GM23338 (cell line): ENCODE measurements at places on chromosomes 2 and 18. TPM values are rescaled to one million over a fixed set of nuclear protein-coding genes. Genes with fewer than 3 reads are reported as not detected.
A peak's percentile ranks its signal among the peaks of the same experiment; 100 is the strongest.

- 0 out of 2 replicates have a peak, but pooled peaks cover 4% of the 10 kb centered on the region for H3K4me1 ChIP-seq
- no peaks in the 10 kb centered on the region for H3K36me3 ChIP-seq
- H3K4me3 ChIP-seq = no peak overlapping the region
- no peak for DNase-seq
- H3K27ac ChIP-seq = no peak overlapping the region
- H3K27me3 ChIP-seq = no peaks in the 10 kb centered on the region
Measured at GRCh38 chr2:134398300-134398699, 144.4 kb downstream of the MGAT5 start.

- H3K4me1 ChIP-seq = peaks cover 43% of the 10 kb centered on the region
- no peaks in the 10 kb centered on the region for H3K36me3 ChIP-seq
- DNase-seq = peak; percentile 91
- H3K4me3 ChIP-seq = peak overlapping the region; percentile 89
- H3K27me3 ChIP-seq = peaks cover 73% of the 10 kb centered on the region
Measured at GRCh38 chr2:65435625-65436168, 3.3 kb upstream of the SPRED2 start.

GRCh38 chr18:63974991-63975390 lies 5.1 kb downstream of the SERPINB8 start:
- no peak overlapping the region for H3K4me3 ChIP-seq
- H3K27ac ChIP-seq = no peak overlapping the region
- no peaks in the 10 kb centered on the region for H3K36me3 ChIP-seq
- peak; percentile 41 for DNase-seq

DNA sequence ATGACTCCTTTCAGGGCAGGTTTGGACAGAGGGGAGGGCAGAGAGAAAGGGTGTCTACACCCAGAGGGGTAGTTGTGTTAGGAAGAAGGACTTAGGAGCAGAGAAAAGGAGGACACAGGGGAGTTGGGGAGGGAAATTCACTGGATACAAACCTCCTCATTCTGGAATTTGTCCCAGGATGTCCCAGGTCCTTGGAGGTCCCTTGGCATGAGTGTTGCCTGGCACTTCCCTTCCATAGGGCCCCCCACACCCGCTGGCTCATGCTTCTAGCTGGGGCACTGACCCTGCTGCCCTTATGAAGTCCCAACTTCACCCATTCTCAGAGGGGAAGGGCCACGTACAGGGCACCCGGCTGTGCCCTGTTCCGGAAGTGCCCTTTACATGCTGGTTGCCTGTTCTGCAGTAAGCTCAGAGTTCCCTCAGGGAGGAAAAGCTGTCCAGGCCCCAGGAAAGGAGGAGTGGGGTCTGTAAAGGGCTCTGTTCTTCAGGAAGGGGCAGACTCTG lies 93.6 kb upstream of the SMAD2 start:
- H3K36me3 ChIP-seq = no peaks in the 10 kb centered on the region
- H3K27ac ChIP-seq = no peak overlapping the region
- no peak overlapping the region for H3K4me3 ChIP-seq
- no peaks in the 10 kb centered on the region for H3K27me3 ChIP-seq

- DNase-seq = no peak
- H3K36me3 ChIP-seq = no peaks in the 10 kb centered on the region; the same call in 1 of the 2 replicates
- H3K27me3 ChIP-seq = no peaks in the 10 kb centered on the region
- no peaks in the 10 kb centered on the region for H3K4me1 ChIP-seq
- no peak overlapping the region for H3K27ac ChIP-seq
- no peak overlapping the region for H3K4me3 ChIP-seq
Measured at GRCh38 chr2:161147856-161148255, 12.4 kb upstream of the TANK start.

- H3K4me3 ChIP-seq = no peak overlapping the region
- no peak for DNase-seq
- no peak overlapping the region for H3K27ac ChIP-seq
- H3K36me3 ChIP-seq = no peaks in the 10 kb centered on the region
Measured at GRCh38 chr2:20381457-20381856, 30.8 kb upstream of the PUM2 start.

DNA sequence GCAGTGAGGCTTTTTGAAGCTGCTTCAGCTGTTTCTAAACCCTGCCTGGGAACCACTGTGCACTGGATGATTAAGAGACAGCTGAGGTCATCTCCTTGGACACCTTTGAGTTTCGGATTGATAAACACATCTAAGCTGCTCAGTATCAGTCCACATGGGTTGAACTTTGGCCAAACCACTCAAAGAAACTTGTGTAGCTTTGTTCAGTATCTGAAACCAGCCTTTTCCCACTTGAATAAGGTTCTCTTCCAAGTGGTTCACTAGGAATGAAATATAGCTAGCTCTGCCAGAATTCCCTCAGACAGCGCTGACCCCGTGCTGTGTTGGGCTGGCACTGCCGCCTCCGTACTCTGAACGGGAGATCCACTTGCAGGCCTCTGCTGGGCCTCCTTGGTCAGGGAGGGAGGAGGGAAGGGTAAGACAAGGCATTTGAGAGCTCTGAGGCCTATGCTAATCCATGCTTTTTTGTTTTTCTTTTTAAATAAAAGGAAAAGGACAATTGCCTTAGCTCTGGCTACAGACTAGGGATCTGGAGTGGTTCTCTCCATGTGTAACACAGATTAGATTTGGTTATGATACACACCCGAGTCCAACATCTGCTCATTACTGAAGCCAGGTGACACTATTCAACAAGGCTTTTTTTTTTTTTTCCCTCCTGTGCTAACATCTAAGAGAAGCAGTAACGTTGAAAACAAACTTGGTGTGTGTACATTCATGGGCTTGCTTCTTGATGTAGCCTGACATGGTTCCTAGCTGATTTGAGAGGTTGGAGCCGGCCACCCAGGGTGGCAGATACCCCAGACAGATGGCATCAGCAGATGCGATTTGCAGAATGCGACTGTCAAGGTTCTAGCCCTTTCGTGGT lies 67.7 kb downstream of the NCK2 start:
- peaks cover 30% of the 10 kb centered on the region for H3K4me1 ChIP-seq
- H3K4me3 ChIP-seq = no peak overlapping the region
- no peaks in the 10 kb centered on the region for H3K27me3 ChIP-seq
- 0 out of 2 replicates have a peak, but pooled peaks cover 4% of the 10 kb centered on the region for H3K36me3 ChIP-seq
- no peak overlapping the region for H3K27ac ChIP-seq

DNA sequence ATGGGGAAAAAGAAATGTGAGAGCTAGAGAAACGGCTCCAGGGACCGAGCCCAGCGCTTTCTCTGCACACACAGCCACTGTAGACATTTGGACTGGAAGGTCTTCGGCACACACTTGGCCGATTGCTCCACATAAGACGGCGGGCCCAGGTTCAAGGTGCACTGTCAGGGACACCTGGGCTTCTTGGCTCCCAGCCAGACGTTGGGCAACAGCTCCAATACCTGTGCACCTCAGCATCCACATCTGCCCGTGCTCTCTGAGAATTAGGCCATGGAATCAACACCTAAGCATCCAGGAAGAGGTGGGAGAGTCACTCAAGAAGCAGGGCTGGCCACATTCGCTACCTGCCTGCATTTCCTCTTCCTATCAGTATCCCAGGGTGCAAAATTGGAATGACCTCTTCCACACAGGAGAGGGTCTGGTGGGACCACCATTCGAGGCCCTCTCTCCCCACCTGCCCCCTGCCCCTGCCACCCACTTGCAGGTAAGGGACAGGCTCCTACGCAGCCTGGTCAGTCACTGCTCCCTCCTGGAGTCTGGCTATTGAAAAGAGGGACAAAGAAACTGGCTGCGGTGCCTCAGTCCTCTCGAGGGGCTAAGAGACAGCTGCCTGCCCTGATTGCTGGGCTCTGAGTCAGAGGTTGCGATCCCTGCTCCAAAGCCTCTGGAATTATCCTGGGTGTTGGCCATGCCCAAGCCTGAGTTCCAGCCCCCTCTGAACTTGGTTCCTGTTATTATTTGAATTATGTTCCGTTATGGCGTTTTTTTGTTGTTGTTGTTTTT lies 40.1 kb upstream of the TAF1B start:
- H3K4me1 ChIP-seq = no peaks in the 10 kb centered on the region
- DNase-seq = no peak
- H3K36me3 ChIP-seq = no peaks in the 10 kb centered on the region
- H3K27me3 ChIP-seq = no peaks in the 10 kb centered on the region
- no peak overlapping the region for H3K4me3 ChIP-seq

GRCh38 chr2:196170606-196171247 lies 651 bp downstream of the STK17B start:
- DNase-seq = peak; percentile 20
- H3K36me3 ChIP-seq = no peaks in the 10 kb centered on the region
- H3K4me1 ChIP-seq = peaks cover 45% of the 10 kb centered on the region
- H3K27ac ChIP-seq = no peak overlapping the region; the same call in 1 of the 2 replicates
- peaks cover 27% of the 10 kb centered on the region for H3K27me3 ChIP-seq

GRCh38 chr18:269480-270095 lies 1.7 kb upstream of the THOC1 start:
- no peak overlapping the region for H3K27ac ChIP-seq
- peak; percentile 36 for DNase-seq
- H3K4me3 ChIP-seq = peak overlapping the region; percentile 93
- H3K36me3 ChIP-seq = peaks cover 6% of the 10 kb centered on the region; the same call in 1 of the 2 replicates
- peaks cover 16% of the 10 kb centered on the region for H3K4me1 ChIP-seq

GRCh38 chr2:26670171-26670570 lies 22.4 kb upstream of the KCNK3 start:
- H3K27me3 ChIP-seq = no peaks in the 10 kb centered on the region
- no peak overlapping the region for H3K4me3 ChIP-seq
- no peaks in the 10 kb centered on the region for H3K36me3 ChIP-seq
- no peak for DNase-seq
- H3K27ac ChIP-seq = no peak overlapping the region

- peaks cover 4% of the 10 kb centered on the region; the same call in 1 of the 2 replicates for H3K36me3 ChIP-seq
- no peak overlapping the region for H3K4me3 ChIP-seq
- H3K27ac ChIP-seq = no peak overlapping the region
- no peaks in the 10 kb centered on the region for H3K27me3 ChIP-seq
- no peak for DNase-seq
Measured at GRCh38 chr2:25623361-25623760, 50.0 kb downstream of the DTNB start.

DNA sequence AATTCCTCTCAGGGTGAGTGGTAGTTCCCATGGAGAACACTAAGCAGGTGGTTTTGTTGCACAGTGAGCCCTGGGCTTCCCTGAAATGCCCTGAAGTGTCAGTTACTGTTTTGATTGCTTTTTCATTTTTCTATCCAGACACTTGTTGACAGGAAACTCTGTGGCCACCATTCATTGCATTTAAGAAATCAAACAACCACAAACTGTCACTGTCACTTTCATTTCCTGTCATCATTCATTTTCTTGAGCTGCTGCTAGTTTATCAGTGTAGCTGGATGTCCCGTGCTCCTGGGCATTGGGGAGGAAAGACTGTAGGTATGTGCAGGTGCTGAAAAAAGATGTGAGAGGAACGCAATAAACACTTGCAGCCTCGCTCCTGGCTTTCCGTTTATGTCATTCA lies 891.6 kb upstream of the ZEB2 start:
- no peaks in the 10 kb centered on the region for H3K4me1 ChIP-seq
- H3K27ac ChIP-seq = no peak overlapping the region
- H3K4me3 ChIP-seq = no peak overlapping the region
- DNase-seq = no peak

GRCh38 chr2:239585422-239585821 lies 184.6 kb upstream of the HDAC4 start:
- no peak overlapping the region for H3K27ac ChIP-seq
- no peaks in the 10 kb centered on the region for H3K36me3 ChIP-seq
- H3K4me3 ChIP-seq = no peak overlapping the region
- peaks cover 11% of the 10 kb centered on the region; the same call in 1 of the 2 replicates for H3K4me1 ChIP-seq

DNA sequence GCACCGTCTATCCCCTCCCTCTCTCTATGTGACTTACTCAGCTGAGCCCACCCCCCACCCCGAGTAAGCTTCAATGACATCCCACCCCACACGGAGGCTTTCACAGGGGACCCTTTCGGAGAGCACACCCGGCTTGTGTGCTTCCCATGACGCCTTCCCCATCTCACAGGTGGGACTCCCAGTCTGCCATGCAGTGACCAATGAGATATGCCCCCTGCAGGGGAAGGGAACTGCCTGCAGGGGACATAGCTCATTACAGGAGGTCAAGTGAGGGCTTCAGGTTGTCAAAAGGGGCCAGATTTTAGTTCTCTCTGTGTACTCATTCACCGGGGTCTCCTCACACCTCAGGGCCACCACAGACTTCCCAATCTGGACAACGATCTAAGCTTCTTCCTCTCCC lies 112.6 kb downstream of the GAREM1 start:
- DNase-seq = peak; percentile 55
- H3K27ac ChIP-seq = no peak overlapping the region
- no peak overlapping the region for H3K4me3 ChIP-seq
- H3K27me3 ChIP-seq = no peaks in the 10 kb centered on the region

CEBPZ gene
- 133 and 135 TPM in 2 replicates for total RNA-seq

NGEF gene
- total RNA-seq = 4.2 and 5.4 TPM in 2 replicates

IL1A gene
- total RNA-seq = 0.19 and 0.73 TPM in 2 replicates

PDE1A gene
- total RNA-seq = 0.28 and 0.47 TPM in 2 replicates

FAM124B gene
- 6.8 and 6.9 TPM in 2 replicates for total RNA-seq

TMEM163 gene
- total RNA-seq = 0.85 and 1.1 TPM in 2 replicates

PIGN gene
- total RNA-seq = 30.3 and 33.0 TPM in 2 replicates

CFAP210 gene
- total RNA-seq = 0.08 TPM in 1 of 2 replicates, not detected in the other

POTEC gene
- total RNA-seq = not detected in 2 replicates
